Stimulated activated CD4-positive, alpha-beta T cell treated with anti-CD3 and anti-CD28 coated beads, Interleukin-12 subunit alpha, Interleukin-12 subunit beta, amount 100 ng/mL, for 4 hours (primary cell): ENCODE measurements at places on chromosomes 11 and 22.

- no peak for DNase-seq
Observed at GRCh38 chr22:49211176-49211575, 616.5 kb downstream of the BRD1 start.

DNA sequence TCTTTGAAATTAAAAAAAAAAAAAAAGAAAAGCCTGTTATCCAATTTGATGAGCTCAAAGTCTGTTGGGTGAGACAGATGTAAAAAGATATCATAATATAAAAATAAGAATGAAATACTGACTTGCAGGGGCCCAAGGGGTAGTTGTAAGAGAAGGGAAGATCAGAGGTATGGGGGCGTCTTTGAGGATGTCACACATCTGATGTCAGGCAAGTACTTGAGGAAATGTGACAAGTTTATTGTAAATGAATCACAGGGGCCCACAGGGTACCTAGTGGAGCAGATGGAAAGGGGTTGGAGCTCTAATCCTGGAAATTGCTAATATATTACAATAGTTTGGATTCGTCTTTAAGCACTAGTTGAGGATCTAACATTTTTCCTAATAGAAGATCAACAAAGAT, 131.6 kb downstream of the MAML2 start:
- DNase-seq, result no peak

DNA sequence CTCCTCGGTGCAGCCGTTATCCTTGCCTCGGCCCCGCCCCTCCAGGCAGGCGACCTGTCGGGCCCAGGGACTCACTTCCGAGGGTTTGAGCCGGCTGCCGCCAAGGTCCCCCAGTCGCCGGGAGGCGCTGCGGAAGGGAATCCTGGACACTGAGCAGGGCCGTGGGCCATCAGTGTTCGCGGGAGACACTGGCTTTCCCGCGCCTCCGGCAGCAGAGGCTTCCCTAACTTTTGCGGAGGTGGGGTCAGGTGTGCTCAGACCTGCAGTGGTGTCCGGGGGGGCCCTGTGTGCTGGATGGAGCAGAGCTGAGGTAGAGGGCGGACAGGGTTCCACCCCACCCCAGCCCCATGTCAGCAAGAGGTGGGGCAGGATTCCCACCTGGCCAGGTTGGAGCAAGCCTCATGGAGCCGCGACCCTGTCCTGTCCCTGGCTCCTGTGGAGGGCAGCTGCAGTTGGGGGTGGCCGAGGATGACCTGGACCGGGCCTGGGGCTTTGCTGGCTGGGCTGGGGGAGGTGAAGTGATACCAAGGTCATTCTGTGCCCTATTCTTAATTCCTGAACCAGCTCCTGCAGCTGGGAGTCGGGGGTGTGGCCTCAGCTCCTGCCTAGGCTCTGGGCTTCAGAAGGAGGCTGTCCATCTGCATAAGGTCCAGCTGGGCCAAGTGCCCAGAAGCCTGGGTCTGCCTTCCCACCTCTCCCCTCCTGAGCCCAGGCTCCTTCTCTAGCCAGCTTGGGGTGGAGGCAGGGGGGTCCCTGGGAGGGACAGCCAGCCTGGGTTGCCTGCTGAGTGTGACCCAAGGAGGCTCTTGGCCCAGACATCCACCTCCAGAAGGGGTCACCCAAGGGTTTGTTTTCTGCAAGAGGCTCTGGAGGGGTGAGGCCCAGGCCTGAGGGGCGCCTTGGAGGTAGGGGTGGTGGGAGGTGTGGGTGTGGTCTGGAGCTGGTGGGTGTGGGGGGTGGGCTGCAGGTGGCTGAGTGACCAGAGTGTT, 8.4 kb downstream of the TSPAN4 start:
- DNase-seq, result no peak

DNA sequence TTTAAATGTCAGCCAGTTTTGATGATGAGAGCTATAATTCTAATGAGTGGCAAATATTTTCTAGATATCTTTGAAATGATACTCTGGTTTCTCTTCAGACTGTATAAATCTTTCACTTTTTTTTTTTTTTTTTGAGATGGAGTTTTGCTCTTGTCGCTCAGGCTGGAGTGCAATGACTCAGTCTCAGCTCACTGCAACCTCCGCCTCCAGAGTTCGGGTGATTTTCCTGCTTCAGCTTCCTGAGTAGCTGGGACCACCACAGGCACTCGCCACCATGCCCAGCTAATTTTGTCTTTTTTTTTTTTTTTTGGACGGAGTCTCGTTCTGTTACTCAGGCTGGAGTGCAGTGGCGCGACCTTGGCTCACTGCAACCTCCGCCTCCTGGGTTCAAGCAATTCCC, 113.6 kb downstream of the TEAD1 start:
- DNase-seq, result no peak

GRCh38 chr11:71188886-71189767, 63.2 kb downstream of the SHANK2 start:
- DNase-seq, result no peak

DNA sequence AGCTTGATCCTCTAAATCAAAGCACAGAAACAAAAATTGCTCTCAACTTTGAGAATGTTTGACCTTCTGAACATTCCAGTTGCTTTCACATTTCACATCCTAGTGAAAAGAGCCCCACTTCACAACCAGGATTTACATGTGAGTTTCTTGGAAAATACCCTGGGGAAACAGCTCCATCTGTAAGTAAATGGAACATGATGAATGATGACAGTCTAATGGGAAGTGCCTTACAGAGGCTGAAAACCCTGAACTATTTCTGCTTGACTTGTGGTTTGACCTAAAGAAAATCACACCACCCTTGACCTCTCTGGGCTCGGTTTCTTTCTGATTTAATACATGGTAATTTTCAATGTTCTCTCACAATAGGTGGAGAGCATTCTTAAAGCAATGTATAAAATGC, 499.4 kb upstream of the API5 start:
- DNase-seq, result no peak

GRCh38 chr11:45771566-45772448, 33.1 kb upstream of the SLC35C1 start:
- DNase-seq, result peak; percentile 87

GRCh38 chr11:69051381-69052342, 2.9 kb downstream of the TPCN2 start:
- DNase-seq, result no peak
